ENCODE measurements at places on chromosomes 12 and 14.

GRCh38 chr14:32703183-32703621, 235.5 kb upstream of the NPAS3 start:
- DNase-seq = no peak

DNA sequence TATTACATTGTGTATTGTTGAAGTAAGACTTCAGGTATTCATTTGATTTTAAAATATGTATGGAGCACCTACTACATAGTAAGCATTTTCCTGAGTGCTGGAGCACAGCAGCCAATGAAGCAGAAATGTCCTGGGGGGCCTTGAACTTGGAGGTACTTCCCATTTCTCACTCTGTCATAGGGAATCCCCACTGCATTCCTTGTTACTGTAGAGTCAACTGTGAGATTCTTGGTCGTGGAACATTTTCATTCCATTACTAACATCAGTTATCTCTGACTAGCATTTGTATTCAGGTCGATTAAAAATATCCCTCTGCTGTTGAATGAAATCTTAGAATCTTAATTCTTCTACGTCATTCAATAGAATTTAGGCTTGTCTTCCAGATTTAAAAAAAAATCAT, 66.7 kb downstream of the PDE3A start:
- DNase-seq = no peak

DNA sequence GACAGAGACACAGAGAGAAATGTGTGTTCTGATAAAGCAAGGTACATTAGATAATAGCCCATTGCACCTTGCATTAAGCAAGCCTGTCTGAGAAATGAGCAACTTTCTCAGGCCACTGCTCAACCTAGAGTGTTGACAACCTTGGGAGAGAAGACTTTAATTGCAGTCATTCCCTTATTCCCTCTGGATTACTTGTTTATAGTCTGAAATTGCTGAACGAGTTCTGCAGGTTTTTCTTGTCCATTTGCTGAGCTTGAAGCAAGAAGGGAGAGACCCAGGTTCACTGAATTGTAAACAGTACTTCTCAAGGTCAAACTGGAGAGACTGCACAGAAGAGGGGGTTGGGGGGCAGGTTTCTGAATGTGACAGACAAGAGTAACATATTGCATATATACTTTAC, 159.4 kb upstream of the PLEKHG7 start:
- DNase-seq = no peak

DNA sequence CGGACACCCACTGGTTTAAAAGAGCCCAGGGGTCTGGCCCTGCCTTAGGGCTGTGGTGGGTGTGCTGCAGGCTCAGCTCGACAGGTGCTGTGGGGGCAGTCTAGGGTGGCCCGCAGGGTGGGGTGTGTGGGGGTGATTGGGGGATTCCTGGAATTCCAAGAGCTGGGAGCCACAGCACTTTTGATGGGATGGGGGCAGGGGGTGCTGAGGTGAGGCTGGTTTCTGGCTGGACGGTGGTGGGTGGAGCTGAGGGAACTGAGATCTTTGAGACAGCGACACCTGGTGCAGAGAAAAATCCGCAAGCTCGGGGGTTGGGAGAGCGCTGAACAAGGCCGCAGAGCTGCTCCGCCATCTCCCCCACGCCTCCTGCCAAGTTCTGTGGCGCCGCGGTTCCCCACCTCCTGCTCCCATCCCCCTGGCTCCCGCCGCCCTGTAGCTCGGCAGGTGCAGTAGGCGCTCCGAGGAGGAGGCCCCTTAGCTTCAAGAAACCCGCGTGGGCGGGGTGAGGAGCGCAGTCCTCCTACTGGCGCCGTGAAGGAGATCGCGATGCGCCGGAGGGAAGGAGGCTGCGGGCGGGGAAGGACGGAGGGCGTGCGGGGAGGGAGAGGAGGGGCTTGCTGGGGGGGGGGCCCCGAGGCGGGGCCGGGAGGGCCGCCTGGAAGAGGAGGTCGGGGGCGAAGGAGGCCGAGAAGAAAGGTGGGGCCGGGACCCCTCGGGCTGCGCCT, 1.3 kb upstream of the TEDC1 start:
- DNase-seq = peak; percentile 68

GRCh38 chr14:83874662-83875061, 1655.3 kb upstream of the FLRT2 start:
- no peak for DNase-seq

GRCh38 chr14:101173698-101174521, 270.4 kb upstream of the RTL1 start:
- no peak for DNase-seq

- DNase-seq = no peak
These were observed 4.1 kb downstream of the TSHR start for GRCh38 chr14:80959496-80959895.

DNA sequence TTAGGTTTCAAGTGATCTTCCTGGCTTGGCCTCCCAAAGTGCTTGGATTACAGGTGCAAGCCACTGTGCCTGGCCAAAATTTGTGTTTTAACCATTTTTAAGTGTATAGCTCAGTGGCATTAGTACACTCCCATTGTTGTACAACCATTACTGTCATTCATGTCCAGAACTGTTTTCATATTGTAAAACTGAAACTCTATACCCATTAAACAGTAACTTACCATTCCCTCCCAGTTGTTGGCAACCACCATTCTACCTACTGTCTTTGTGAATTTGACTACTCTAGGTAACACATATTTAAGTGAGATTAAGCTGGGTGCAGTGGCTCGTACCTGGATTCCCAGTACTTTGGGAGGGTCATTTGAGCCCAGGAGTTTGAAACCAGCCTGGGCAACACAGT, 67.3 kb upstream of the KCNH3 start:
- DNase-seq = no peak
